Sigmoid colon (tissue), 7 donors: ENCODE measurements at places on chromosomes 11 and 22. TPM values are rescaled to one million over a fixed set of nuclear protein-coding genes. Genes with fewer than 3 reads are reported as not detected.

GRCh38 chr11:122313581-122313980, 197.6 kb upstream of the BLID start:
- no peak for DNase-seq

- no peak for DNase-seq
These were observed 116.8 kb downstream of the ZBTB16 start for GRCh38 chr11:114176321-114176720.

GRCh38 chr22:26767351-26768155, 110.2 kb downstream of the MIAT start:
- no peak for DNase-seq

- peak; percentile 69 for DNase-seq
These were observed 15.2 kb downstream of the PIM3 start for GRCh38 chr22:49975543-49976389.

Gene MS4A4E
- total RNA-seq: 7.5 TPM
